NCI-H1092 treated with DMSO at 0.1 percent for 48 hours (cell line): ENCODE measurements at places on chromosomes 3 and 15.

DNA sequence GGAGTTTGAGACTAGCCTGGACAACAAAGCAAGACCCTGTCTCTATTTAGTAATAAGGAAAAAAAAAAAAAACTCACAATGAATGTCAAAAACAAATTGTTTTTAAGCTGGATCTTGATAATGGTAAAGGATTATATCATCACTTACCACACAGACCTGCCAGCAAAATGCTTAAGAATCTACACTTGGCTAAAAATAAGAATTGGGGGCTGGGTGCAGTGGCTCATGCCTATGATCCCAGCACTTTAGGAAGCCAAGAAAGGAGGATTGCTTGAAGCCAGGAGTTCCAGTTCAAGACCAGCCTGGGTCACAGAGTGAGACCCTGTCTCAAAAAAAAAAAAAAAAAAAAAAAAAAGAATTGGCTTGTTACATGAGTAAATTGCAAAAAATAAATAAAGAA, 31.0 kb downstream of the ACAP2 start:
- no peak for DNase-seq

GRCh38 chr15:101140697-101141065, 111.2 kb downstream of the CHSY1 start:
- DNase-seq: no peak

- DNase-seq: no peak
Observed at GRCh38 chr3:190059242-190059590, 61.5 kb downstream of the P3H2 start.

GRCh38 chr3:12782172-12782815, 14.2 kb upstream of the CAND2 start:
- no peak for DNase-seq

DNA sequence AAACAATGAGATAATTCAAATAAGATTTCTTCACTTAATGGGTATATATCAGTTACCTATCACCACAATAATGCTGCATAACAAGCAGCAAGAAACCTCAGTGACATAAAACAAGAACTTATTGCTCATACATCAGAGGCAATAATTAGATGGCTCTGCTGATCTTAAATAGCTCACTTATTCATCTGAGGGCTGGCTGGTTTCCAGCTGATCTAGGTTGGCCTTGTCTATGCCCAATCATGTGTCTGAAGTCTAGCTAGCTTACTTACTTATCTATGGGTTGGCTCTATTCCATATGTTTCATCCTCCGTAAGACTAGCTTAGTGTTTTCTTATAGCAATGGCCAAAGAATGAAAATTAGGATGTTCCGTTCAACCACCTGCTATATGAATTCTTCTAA, 109.4 kb upstream of the AGTR1 start:
- DNase-seq: no peak

DNA sequence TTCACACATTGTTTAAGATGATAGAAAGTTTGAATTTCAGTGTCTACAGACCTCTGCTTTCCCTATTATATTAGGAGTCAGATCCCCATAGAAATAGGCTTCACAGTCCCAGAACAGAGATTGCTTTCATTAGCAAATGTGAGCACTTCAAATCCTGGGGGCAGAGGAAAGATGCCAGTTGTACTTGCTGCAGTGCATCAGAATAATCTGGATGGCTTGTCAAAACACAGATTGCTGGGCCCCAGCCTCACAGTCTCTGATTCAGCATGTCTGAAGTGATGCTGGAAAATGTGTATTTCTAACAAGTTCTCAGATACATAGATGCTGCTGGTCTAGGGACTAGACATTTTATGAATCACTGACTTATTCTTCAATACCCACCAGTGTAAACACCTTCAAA, 375.2 kb downstream of the FGF12 start:
- DNase-seq: no peak

- DNase-seq: no peak
Observed at GRCh38 chr3:183958226-183958625, 59.5 kb downstream of the ABCC5 start.

DNA sequence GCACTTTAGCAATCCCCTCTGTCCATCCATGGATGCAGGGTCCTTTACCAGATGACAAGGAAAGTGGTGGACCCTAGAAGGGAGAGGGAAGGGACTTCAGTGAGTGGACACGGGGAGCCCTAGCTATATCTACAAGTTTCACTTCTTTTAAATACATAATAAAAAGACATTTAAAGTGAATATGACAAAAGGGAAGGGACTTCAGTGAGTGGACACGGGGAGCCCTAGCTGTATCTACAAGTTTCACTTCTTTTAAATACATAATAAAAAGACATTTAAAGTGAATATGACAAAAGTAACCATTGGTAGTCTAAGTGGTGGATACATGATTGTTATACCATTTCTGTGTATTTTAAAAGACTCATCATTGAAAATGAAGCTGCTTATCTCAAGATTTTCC, 81.9 kb upstream of the HES1 start:
- DNase-seq: no peak

- DNase-seq: no peak
Observed at GRCh38 chr3:94179059-94179458, 116.2 kb downstream of the NSUN3 start.

- DNase-seq: no peak
Observed at GRCh38 chr3:59064276-59064675, 14.5 kb upstream of the CFAP20DC start.

- no peak for DNase-seq
Observed at GRCh38 chr15:67862750-67863441, 23.1 kb upstream of the RNU6-1 start.
